ENCODE measurements at places on chromosomes 3 and 15.

- no peak for DNase-seq
These were observed 26.4 kb downstream of the LNP1 start for GRCh38 chr3:100427699-100428098.

GRCh38 chr15:56913241-56913640, 5.2 kb upstream of the TCF12 start:
- DNase-seq, result no peak

DNA sequence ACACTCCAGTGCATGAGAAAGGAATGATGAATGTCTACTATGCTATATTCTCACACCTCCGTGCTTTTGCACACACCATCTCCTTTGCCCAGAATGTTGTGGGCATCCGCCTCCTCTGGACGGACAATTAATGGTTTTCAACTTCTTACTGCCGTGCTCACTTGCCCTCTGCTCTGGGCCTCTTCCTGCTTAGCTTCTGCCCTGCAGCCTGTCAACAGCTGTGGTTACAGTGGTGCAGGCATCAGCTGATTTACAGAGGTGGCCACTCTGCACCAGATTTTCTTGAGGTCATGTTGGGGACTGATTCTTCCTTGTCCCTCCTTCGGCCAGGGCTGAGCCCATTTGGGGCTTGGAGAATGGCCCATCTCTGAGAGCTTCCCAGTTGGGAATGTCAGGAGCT, 56.5 kb upstream of the TMEM115 start:
- no peak for DNase-seq

GRCh38 chr3:173065543-173065981, 75.5 kb downstream of the SPATA16 start:
- no peak for DNase-seq

GRCh38 chr3:149920119-149920518, 50.6 kb downstream of the PFN2 start:
- DNase-seq, result no peak

- no peak for DNase-seq
These were observed 540.3 kb upstream of the CCDC54 start for GRCh38 chr3:106836906-106837305.

- DNase-seq, result peak; percentile 34
These were observed 15.6 kb upstream of the MAGEF1 start for GRCh38 chr3:184727357-184728009.

DNA sequence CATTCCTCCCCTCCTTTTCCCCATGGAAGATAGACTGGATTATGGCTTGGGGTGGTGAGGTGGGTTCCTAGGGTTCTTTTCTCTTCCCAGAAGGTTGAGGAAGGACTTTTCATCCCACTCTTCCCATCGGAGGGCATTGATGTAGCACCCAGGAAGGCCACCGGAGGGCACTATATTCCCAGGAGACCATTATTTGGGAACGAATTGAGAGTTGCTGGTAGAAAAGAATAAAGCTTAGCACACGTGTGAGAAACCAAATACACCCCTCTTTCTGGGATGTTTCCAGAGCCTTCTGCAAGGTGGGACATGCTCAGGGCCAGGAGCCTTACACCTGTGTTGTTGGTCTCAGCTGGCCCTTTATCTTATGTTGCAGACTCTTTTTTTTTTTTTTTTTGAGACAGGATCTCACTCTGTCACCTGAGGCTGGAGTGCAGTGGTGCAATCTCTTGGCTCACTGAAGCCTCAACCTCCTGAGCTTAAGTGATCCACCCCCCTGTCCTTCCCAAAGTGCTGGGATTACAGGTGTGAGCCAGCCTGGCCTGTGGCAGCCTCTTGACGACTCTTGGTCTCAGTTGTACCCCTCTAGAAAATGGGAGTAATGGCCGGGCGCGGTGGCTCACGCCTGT, 6.3 kb upstream of the CDC25A start:
- no peak for DNase-seq

- no peak for DNase-seq
These were observed 69.7 kb downstream of the NPAP1 start for GRCh38 chr15:24745290-24745689.
